ENCODE measurements at places on chromosomes 4 and X.

DNA sequence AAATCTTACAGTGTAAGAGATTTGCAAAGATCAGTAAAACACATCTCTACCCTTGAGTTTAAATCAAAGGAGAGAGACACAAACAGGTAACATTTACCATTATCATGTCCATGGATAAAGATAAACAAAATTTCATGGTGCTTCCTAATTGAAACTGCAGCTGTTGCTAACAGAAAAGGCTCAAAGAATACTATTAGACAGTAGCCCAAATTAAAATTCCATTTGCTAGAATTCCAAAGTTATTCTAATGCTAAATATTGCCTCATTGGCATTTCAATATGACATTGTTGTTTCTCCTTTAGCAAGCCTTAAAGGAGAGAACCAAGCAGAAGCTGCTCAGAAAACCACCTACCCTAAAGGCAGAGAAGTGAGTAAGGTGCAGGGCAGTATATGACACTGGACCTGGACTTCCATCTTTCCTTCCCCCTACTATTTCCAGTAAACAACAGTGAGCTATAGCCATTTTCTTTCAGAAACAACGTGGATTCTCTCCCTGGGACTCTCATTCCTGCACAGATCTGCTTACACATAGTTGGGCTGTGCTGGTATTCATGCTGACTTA is 19.5 kb upstream of the ZCCHC13 start:
- DNase-seq, result no peak

- DNase-seq, result no peak
Measured at GRCh38 chr4:185840201-185840600, 28.2 kb upstream of the SORBS2 start.

DNA sequence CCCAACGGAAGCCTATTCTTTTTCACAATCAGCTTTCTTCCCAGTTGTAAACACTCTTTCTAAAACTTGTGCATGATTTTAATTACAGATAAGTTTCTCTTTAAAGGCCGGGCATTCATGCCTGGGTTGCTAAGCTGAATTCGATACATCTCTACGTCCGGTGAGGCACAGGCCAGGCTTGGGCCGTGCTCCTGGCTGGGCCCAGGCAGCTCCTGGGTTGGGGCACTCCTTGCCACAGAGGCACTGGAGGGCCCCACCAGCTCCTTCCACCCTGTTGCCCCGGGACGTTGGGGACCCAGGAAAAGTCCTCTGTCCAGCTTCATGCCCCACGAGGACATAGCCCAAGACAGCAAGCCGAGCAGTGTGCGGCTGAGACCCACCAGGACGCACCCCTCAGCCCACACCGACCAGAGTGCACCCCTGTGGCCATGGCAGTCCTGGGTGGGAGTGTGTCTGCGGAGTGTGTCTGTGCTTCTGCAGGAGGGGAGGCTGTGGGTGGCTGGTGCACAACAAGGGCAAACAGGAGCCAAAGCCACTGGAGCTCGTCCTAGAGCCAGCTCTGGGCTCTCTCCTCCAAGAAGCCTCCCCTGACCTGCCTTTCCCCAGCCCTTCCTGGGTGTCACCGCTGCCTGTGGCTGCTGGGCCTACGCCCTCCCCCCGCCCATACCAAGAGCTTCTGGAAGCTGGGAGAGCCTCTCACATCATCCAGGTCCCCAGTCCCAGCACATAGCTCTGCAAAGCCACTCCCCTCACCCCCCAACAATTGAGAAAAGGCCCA is 128.0 kb upstream of the NKX1-1 start:
- DNase-seq, result no peak

GRCh38 chr4:183968931-183969330 is 63.8 kb downstream of the STOX2 start:
- no peak for DNase-seq

- DNase-seq, result no peak
Measured at GRCh38 chr4:165133150-165133549, 20.5 kb upstream of the TMEM192 start.

GRCh38 chr4:186032259-186032658 is 36.7 kb upstream of the TLR3 start:
- DNase-seq, result no peak

DNA sequence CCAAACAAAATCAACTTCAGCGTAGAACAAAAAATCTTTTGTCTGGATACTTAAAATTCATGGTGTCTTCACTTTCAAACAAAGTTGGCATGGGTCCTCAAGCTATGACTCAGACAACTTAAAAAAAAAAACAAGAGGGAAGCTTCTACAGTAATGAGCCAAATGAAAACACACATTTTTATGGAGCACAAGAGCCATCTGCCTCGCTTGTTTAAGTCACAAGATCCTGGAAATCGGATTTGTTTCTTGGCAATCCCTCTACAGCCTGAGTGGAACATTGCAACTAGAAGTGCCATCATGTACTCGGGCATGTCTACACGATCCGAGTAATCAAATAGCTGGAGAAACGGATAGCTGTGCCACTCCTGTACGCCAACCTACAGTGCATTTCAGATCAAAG is 22.6 kb downstream of the LAMP2 start:
- no peak for DNase-seq

GRCh38 chr4:6001680-6002491 is 16.3 kb downstream of the C4orf50 start:
- DNase-seq, result no peak

DNA sequence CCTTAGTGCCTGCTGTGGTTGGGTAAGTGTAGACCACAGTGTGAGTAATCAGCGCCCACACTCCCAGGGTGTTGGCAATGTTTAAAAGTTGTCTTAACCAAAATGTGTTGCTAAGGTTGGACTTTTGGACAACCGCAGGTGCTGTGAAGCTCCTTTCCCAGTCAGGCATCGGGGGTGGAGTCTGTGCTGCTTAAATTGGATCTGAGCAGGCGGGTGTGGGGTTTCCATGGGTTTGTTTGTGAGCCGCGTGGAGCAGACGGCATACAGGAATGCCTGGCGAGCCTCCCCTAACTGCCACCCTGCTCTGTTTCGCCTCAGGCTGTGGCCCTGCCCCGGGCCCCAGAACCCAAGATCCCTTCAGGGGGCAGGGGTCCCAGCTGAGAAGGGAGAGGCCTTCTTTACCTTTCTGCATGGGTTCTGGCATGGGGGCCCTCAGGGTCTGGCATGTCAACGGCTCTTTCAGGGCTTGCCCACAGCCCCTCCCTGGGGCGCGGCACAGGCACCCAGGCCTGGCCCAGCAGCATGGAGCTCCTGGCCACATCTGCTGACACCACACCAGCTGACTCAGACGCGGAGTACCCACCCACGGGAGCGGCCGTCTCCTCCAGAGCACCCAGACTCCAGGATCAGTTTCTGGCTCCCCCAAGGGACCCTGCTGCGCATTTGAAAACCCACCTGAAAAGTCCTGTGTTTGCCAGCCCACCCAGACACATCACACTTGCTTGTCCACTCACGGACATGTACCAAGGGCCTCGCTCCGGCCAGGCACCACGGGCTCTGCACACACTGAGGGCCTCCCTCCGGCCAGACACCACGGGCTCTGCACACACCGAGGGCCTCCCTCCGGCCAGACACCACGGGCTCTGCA is 5.1 kb upstream of the SPON2 start:
- DNase-seq, result no peak

- DNase-seq, result no peak
Measured at GRCh38 chrX:74788545-74789086, 136.6 kb downstream of the NEXMIF start.

GRCh38 chr4:23741681-23742191 is 148.1 kb downstream of the PPARGC1A start:
- no peak for DNase-seq

- DNase-seq, result no peak
Measured at GRCh38 chr4:47882228-47882627, 32.2 kb downstream of the NFXL1 start.

DNA sequence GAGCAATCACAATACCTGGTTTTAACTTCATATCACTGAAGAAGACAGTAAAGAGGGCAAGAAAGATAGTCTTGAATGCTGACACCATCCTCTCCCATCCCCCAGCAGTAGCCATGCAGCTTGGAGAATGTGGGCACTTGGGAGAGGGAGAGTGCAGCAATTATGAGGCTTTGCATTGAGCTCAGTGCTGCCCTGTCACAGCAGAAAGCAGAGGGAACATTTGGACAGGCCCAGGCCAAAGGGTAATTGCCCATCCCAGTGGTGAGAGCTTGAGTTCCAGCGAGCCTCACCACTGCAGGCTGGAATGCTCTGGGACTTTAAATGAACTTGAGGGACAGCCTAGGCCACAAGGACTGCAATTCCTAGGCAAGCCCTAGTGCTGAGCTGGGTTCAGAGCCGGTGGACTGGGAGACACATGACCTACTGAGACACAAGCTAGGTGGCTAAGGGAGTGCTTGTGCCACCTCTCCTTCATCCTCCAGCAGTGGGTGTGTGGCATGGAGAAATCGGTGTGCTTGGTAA is 36.3 kb downstream of the CORIN start:
- DNase-seq, result no peak

DNA sequence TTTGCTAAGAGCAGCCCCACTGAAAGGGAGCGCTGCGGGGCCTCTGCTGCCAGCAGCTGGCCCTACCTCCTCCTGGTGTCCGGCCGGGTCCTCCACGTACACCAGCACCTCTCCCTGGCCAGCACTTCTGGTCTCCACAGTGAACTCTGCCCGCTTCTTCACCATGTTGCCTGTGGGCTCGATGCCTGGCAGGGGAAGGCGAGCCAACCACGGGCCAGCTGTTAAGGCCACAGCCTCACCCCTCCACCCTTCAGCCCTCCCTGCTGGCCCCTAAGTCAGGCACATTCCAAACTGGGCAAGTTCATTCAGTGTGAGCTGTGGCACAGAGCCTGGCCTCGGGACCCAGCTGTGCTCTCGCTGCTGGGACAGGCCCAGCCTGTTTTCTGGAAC is 7.8 kb downstream of the FLNA start:
- DNase-seq, result no peak

DNA sequence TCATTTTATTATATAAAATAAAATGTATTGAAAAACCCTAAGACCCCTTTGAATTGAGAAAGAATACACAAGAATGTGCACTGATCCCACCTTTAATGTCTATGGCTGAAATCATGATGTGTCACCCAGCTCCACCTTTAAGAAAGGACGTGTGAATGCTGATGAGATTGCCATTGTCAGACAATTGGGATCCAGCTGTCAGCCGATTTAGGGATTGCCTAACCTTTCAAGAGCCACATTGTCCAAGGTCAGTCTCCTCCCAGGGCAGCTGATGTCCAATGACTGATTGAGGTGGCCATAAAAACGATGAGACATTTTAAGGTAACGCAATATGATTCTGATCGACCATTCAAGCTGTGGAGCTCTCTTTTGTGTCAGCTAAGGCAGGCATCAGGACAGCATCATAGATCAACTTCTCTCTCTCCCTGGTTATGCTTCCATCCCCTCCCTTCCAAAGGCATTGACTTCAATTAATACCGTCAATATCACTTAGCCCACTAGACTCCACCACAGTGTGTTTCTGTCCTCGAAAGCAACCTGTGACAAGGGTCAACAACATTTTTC is 1676.4 kb downstream of the PCDH7 start:
- no peak for DNase-seq

DNA sequence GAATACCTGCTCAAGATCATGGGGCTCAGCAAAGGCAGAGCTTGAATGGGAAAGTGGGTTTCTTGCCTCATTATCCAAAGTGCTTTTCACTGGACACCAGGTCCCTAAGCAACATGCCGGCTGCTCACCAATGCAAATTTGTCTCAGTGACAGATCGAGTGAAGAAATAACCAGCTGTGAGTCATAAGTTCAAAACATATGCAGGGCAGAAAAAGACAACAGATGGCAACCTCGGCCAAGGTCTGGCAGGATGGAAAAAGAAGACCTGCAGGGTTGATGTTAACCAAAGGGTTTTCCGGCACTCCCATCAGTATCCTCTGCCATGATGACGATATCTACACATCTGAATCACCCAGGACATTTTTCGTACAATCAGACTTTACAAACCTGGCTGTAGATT is 124.1 kb downstream of the AFAP1 start:
- DNase-seq, result no peak

GRCh38 chr4:183840311-183840710 is 64.8 kb upstream of the STOX2 start:
- peak; percentile 19 for DNase-seq

DNA sequence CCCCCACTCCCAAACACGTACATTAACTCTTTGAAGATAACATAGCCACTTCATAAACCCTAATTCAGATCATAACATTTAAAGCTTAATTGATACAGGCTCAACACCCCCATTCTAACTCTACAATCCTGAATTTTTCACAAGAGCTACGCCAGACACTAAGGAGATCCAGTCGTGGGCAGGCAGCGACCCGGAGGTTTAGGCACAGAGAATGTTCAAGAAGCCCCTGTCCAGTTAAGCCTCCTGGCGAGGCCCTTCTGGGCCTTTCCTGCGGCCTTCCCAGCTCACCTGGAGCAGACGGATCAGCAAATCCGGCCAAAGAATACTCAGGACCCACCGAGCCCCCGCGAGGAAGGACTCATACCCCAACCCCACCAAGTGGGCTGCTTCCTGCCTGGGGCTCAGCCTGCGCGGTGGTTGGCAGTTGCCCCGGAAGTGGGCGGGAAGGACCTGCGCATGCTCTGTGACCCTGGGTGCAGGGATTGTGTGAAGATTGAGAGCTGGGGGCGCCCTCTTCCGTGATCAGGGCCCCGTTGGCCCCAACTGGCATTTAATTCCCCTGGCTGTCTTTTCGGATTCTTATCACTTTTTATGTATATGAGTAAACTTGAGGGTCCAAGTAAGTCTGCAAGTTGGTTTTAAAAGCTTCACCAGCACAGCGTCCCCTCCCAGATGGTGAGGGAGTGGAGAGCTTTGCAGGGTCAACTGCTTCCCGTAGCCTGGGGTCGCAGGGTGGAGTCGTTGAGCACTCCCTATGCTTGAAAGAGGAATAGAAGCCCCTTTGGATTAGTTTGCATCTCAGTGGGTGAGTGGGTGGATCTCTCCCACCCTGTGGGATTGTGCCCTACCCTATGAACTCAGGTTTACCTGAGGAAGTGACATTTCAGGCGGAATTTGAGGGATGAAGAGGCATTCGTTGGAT is at the start of gene TRIM61:
Gene TRIM61 (minus strand): TSS at position 415 of the 922 bp plus-strand sequence. CDS start 7,655 bp downstream, outside the sequence.
- DNase-seq, result no peak

DNA sequence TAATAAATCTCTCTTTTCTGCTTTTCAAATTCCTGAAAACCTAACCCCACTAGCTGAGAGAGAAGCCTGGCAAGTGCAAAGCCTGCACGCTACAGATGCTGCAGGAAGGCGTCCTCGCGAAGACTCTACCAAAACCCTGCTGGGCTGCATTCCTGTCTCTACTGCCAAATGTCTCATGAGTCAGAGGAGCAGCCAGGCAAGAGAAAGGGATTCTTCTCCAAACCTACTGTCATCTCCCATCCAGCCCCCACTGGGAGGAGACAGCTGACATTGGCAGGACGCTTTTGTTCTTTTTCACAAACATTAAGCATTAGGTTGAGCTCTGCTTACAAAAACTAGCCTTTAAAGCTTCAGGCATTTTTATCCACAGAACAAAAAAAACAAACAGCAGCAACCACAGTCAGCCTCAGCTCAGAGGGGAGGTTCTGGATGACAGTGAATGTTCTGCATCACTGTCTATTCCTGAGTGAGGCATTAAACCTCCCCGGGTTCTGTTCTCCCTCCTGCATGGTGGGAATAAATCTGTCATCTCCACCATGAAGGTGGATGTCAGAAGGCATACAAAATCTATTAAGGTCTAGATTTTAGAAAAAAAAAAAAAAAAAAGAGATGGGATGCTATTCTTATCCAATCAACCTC is 18.0 kb downstream of the CRMP1 start:
- no peak for DNase-seq
